ENCODE measurements at places on chromosomes 16 and 17. TPM values are rescaled to one million over a fixed set of nuclear protein-coding genes. Genes with fewer than 3 reads are reported as not detected.

TGFB1I1 gene
- 41.5 TPM for total RNA-seq

GJD3 gene
- not detected for total RNA-seq

LDHD gene
- 1.4 TPM for total RNA-seq

NACA2 gene
- total RNA-seq, result not detected

SCARF1 gene
- total RNA-seq, result 75.1 TPM

XYLT1 gene
- total RNA-seq, result 1.4 TPM

CD79B gene
- 1.1 TPM for total RNA-seq

CDH16 gene
- not detected for total RNA-seq

ARHGDIG gene
- 3.5 TPM for total RNA-seq

HES7 gene
- 0.09 TPM for total RNA-seq

RAC3 gene
- 32.0 TPM for total RNA-seq

BRICD5 gene
- 2.4 TPM for total RNA-seq

TBC1D26 gene
- total RNA-seq, result 0.19 TPM

ZNF624 gene
- total RNA-seq, result 5.1 TPM

P3H4 gene
- 107 TPM for total RNA-seq

RAB26 gene
- total RNA-seq, result 1.3 TPM

ACSM2B gene
- not detected for total RNA-seq

VWA3A gene
- total RNA-seq, result not detected

EXOC3L1 gene
- 2.4 TPM for total RNA-seq

NOD2 gene
- total RNA-seq, result 0.56 TPM

HIC1 gene
- 18.6 TPM for total RNA-seq

C17orf78 gene
- total RNA-seq, result not detected

DLG4 gene
- total RNA-seq, result 10.3 TPM

IRX5 gene
- total RNA-seq, result 0.85 TPM

CA4 gene
- total RNA-seq, result 0.27 TPM

PITPNM3 gene
- total RNA-seq, result 2.2 TPM

ZFHX3 gene
- 7.0 TPM for total RNA-seq

SBK1 gene
- 0.09 TPM for total RNA-seq

DOC2B gene
- 1.3 TPM for total RNA-seq

KREMEN2 gene
- total RNA-seq, result not detected

TBX6 gene
- total RNA-seq, result 0.09 TPM

PLA2G10 gene
- total RNA-seq, result not detected

SRL gene
- under 0.01 TPM for total RNA-seq

SLFN13 gene
- 1.8 TPM for total RNA-seq

PHOSPHO1 gene
- 0.19 TPM for total RNA-seq

MT4 gene
- not detected for total RNA-seq

CEP295NL gene
- total RNA-seq, result 2.2 TPM

KRT31 gene
- total RNA-seq, result not detected

TRAPPC1 gene
- 47.9 TPM for total RNA-seq

CEMP1 gene
- not detected for total RNA-seq

MYOCD gene
- not detected for total RNA-seq

APOBR gene
- total RNA-seq, result not detected

EFNB3 gene
- total RNA-seq, result 0.38 TPM

BCAR1 gene
- total RNA-seq, result 100 TPM

CSH1 gene
- not detected for total RNA-seq

MRPL12 gene
- total RNA-seq, result 14.1 TPM

VAC14 gene
- total RNA-seq, result 24.7 TPM

All from endothelial cell of coronary artery (primary cell).